ENCODE measurements at places on chromosomes 3 and 15.

DNA sequence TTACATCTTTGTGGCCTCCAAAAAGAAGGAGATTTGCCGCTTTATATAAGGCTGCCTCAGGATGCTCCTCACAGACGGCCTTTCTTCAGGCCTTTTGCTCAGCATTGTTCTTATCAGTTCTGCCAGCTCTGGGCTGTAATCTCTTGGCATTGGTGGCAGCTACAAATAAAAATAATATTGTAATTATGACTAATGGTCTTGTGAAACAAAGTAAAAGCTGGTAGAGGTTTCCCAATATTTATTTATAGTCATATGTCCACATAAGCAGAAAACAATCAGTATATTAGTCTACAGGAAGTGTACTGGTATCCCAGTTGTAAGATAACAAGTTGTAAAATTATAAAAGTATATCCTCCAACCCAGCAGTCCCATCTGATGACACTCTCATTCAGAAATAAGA is 7.3 kb downstream of the NEK4 start:
- no peak for DNase-seq

- no peak for DNase-seq
Observed at GRCh38 chr15:72183781-72184164, 13.8 kb downstream of the GRAMD2A start.

DNA sequence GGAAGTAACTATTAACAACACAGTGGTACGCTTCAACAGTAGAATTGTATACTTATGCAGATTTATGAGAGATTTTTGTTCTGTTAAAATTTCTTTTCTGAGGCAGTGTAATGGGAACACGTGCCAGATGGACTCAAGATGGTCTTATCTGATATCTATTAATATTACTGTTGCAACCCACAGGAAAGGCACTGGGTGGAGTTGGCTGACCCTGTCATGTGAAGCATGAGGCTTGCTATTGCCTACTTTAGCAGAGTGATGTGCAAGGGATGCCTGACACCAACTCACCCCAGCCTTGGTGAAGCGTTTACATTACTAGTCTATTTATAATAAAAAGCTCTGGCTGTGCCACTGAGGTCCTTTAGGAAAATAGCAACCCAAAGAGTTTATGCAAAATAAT is 19.8 kb upstream of the ARNT2 start:
- DNase-seq = no peak

- DNase-seq = no peak
Observed at GRCh38 chr15:77542491-77543001, 90.2 kb downstream of the LINGO1 start.

DNA sequence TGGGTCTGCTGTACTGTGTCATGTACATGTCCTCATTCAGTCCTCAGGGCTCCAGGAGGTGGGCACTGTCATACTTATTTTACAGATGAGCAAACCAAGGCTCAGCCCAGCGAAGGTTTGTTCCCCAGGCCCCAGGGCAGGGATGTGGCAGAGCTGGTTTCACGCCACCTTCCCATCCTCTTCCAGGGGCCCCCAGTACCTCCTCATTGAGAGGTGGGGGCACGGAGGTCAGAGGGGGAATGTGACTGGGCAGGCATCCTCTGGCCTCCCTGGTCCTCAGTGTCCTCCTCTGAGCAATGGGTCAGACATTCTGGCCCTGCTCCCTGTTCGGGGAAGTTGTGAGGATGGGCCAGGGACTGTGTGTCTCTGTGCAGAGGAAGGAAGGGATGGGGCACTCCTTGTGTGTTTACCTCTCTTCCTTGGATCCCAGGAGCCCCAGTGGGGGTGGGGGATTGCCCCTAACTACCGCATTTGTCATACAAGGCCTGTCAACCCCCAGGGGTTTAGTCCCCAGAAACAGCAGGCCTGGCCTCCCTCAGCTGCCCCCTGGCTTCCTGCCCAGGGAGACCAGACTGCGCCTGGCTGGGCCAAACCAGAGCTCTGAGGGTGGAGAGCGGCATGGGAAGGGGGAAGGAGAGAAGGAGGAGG is 65.9 kb upstream of the LCTL start:
- DNase-seq = no peak

DNA sequence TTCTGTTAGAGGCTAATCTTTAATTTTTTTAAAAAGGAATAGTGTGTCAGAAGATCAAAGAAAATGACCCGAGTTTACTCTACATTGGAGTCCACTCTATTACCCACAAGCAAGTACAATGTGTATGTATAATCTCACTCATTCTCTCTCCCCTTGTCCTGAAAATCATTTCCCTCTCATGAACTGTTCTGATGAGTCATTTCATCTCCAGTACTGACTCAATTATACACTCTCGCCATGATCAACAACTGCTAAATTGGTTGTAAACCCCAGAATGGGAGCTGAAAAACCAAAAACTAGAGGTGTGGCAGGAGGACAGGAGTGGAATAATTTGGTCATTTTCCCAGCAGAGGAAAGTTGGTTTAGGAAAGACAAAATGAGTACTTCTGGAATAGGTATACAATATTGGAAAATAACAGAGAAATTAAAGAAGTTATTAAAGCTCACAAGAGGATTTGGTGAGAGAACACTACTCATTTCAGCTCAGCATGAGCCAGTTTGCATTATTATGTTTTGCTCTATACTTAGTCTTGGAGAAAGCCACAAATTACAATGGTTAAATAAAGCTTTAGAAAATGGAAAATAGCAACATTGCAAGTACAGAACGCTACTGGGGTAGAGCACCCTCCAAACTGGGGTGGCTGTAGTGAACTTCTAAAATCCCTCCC is 144.3 kb upstream of the PFN2 start:
- no peak for DNase-seq

- DNase-seq = no peak
Observed at GRCh38 chr3:16060358-16060852, 114.1 kb upstream of the GALNT15 start.

DNA sequence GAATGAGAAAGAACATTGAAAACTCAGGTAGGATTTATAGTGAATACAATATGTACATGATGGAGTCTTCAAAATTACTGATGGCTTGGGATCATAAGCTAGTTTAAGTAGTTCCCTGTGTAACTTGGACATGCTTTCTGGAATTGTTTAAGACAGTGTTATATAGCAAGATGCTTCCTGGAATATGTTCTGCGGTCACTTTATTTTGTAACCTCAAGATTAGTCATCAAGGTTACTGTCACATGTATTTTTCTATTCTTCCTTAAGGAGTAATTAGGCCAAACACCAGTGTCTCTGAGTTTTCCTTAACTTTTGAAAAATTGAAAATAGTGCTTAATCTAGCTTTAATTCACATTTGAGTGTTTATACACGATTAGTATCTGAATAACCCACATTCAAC is 760.3 kb upstream of the ARRDC4 start:
- DNase-seq = no peak

DNA sequence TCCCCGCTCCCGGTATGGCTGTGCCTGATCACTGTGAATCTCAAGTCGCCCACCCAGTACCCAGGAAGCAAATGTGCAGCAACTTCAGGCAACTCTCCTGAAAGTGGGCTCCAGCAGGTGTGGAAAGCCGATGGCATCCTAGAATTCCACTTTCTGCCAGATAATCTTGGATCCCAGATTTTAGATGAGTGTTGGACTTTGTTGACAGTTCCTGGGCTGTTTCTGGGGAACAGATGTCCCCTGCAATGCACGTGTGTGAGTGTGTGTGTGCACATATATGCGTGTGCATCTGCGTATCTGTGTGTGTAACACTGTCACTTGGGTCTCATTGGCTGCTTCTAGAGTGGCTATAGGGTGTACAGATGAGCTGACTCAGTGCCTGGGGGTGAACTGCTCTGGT is 59.0 kb downstream of the FEM1B start:
- DNase-seq = no peak

- no peak for DNase-seq
Observed at GRCh38 chr3:60126511-60127304, 1076.9 kb upstream of the CFAP20DC start.

DNA sequence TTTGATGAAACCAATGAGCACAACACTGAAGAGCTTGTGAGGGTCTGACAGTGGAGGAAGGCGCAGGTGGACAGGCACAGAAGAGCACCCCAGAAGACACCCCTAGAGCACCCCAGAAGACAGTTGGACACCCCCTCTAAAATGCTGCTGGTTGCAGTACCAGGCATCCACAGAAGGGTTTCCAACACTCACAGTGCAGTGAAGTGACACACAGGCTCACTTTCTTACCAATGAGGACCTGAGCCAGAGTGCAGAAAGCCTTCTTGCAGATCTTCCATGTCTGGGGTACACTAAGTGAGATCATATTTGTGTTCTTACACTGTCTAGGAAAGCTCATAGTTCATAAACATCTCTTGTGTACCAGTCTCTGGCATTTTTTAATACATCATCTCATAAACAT is 27.6 kb downstream of the CCNL1 start:
- DNase-seq = no peak

- DNase-seq = no peak
Observed at GRCh38 chr3:146033950-146034349, 127.0 kb downstream of the PLOD2 start.

All from activated naive CD4-positive, alpha-beta T cell treated with anti-CD3 and anti-CD28 coated beads, Interleukin-2, amount 10 ng/mL, durations not matched to agents 7 days and 5 days (primary cell).